T-cell (primary cell): ENCODE measurements at places on chromosomes 5 and 9.

DNA sequence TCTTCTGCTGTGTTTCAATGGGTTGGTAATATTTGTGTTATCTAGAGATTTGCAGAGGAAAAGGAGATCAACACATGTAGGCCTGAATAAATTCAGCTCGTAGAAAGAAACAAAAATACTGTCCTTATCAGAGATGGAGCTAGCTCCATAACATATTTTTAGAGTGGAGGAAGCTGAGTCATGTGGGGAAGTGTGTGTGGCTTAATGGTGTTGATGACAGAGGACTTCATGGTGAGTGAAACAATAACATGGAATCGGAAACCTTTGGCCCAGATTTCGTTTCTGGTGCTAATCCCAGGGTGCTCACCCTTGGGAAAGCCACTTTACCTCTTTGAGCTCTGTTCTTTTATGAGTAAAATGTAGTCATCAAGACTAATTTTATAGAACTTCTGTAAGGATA lies 825.0 kb downstream of the TLR4 start:
- DNase-seq, result no peak

- no peak for DNase-seq
Observed at GRCh38 chr9:105483618-105484017, 35.8 kb downstream of the FSD1L start.

- DNase-seq, result no peak
Observed at GRCh38 chr5:158485047-158485446, 614.7 kb downstream of the EBF1 start.

GRCh38 chr5:111752426-111752965 lies 4.5 kb downstream of the NREP start:
- DNase-seq, result no peak

- no peak for DNase-seq
Observed at GRCh38 chr9:21993893-21994555, at the start of gene CDKN2A. Gene CDKN2A (minus strand): TSS chr9:21994392.

DNA sequence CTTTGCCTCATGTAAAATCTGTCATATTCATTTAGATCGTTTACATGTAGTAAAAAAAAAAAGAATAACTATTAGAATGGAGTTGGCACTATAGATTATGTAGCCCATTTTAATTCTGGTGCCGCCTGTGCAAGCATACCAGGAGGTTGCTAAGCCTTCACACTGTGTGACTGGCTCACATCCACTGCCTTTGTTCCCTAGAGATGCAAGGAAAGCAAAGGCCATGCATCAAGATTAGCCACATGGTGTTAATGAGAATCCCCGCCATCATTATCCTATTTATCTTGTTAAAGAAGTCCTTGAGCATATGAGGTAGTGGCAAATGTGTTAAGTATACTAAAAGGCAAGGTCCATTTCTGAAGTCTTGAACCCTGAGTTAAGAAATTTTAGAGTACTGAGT lies 279.6 kb downstream of the RFX3 start:
- DNase-seq, result no peak

DNA sequence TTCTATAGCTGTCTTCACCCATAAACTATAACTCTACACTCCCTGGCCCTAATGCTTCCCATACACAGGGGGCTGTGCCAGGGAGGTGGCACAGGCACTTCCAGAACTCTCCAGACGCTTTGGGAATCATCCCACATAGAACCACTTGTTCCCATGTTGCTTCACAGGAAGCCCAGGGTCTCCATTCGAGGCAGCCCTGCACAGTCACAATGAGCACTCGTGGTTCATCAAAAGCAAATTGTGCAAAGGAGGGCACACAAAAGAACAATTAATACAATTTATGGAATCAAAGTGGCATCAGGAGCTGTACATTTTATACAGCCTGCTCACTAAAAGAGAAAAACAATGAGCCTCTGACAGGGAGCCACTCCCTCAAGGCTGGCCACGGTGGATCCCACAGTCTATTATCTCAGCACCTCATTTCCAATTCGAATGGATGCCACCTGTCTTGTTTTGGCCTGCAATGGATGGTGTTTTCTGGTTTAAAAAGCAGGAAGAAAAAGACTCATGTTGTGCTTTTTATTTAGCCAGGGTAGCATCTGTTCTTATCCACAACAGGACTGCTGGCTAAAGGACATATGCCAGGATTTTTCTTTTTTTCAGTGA lies 354.8 kb downstream of the ENC1 start:
- DNase-seq, result no peak

DNA sequence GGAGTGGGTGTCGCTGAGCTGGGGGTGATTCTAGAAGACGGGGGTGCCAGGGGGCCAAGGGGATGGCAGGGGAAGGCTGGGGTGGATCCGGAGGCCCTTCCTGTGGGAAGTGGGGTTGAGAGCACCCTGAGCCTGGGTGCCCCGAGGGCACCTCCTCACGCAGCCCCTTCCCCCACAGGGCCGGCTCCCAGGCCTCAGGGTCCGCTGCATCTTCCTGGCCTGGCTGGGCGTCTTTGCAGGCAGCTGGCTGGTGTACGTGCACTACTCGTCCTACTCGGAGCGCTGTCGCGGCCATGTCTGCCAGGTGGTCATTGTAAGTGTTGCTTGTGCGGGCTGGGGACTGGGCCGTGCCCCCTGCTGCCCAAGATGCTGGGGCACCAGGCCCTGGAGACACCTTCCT lies 5.0 kb downstream of the DIPK1B start:
- no peak for DNase-seq

- DNase-seq, result no peak
Observed at GRCh38 chr9:78826527-78826926, 529.6 kb downstream of the PSAT1 start.

DNA sequence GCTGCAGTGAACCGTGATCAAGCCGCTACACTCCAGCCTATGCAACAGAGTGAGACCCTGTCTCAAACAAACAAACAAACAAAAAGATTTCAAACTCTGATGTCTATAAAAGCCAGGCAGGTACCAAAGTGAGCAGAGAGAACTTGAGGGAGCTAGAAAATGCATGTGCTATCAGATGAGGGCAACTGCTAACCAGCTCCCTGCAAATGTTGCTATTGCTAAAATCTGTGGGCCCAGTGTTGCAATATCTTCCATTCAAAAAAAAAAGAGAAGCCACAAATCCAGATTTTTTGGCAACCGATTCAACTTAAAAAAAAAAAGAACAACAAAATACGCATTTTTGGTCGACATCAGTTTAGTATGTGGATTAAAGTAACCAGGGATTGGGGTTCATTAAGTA lies 5.5 kb downstream of the UBE2D2 start:
- no peak for DNase-seq

DNA sequence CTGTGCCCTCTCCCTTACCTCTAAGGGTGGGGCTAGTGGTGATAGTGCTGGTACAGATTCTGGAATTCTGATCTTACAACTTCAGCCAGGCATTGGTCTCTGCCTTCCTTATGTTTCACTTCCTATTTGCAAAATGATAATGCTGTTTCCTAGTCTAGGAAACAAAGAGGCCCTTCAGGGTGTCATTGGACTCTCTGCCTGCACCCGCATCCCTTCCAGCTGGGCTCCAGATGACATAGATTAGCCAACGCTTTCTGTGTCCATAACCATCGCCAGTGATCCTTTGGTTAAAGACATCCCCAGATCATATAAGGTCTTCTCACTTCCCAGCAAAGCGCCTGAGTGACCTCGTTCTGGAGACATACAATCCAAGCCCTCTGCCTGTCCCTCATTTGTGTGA lies 180.7 kb downstream of the ERCC6L2 start:
- no peak for DNase-seq

DNA sequence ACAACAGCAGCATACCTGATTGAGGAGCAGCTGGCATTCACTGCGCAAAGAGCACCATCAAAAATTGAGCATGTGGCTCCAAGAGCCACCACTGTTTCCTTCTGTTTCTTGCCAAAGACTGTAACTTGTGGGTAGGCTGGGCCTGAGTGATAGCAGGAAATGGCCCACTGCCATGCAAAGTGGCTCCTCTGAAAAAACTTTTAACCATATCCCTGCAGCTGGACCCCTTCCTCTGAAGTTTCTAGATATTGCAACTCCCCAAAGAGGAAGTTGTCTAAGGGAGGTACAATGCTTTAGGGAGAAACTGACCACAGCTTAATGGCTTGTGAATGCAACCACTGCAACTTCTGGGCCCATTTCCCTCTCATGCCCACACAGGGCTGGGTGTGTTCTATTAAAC lies 355.4 kb upstream of the PDE4D start:
- DNase-seq, result no peak

- DNase-seq, result no peak
Observed at GRCh38 chr5:34913072-34913471, 2.2 kb downstream of the RAD1 start.

GRCh38 chr5:52808316-52808901 lies 20.7 kb downstream of the ITGA1 start:
- no peak for DNase-seq
